ENCODE measurements at places on chromosomes 5 and 9.

GRCh38 chr9:7756088-7756487 lies 43.5 kb downstream of the DMAC1 start:
- DNase-seq: no peak

DNA sequence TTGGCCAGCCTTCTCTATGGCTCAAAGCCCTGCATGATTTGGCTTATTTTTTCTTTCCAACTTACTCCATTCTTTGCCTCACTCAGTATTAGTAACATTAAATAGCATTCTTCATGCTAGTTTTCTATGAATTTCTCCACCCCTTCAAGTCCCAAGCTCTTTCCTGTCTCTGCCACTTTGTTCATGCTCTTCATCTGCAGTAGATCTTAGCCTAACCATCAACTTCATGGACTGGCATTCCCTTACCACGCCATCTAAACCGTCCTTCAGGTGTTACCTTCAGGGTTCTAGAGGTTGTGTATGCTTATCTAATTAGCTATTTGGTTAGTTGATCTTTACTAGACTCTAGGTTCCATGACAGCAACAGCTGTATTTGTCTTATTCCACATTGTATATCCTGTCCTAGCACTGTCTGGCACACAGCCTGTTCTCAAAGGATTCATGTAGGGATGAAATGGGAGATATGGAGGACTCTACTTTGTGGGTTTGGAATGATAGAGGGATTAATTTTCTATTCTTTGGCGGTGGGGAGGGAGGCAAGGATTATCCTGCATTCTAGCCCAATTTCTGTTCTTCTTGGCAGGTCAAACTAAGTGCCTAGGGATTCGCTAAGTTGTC lies 26.4 kb downstream of the TMEM167A start:
- DNase-seq: no peak

DNA sequence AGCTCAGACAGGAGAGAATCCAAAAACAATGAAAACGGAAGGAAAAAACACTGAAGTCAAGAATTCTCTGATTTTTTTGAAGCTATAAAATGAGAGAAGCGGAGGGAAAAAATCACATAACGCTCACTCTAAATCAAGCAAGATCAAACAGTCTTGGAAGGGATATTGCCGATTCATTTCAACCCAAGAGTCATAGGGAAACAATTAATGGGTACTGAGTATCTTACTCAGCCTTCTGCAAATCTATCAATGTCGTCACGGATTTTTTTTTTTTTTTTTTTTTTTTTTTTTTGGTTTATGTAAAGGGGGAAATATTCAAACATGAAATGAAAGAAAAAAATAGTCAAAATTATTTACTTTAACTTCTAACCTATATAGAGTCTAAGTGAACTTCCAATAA lies 9.5 kb downstream of the MEF2C start:
- DNase-seq: no peak

DNA sequence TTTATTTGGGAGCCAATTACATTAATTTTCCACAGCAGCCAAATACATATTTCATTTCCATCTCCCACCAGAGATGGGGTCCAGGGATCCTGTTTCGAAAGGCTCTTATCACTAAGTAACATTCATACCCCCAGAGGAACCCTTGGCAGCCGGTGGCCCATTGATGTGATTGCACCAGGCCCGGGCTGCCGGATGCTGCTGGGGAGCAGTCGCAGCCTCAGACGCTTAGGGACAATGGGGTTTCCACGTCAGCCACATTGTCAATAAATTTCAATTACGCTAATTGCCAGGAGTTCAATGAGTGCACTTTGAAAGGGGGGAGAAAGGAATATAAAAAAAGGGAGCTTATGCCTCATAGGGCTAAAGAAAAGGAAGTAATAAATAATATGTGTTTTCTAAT lies 478.8 kb upstream of the ADAMTS16 start:
- no peak for DNase-seq

DNA sequence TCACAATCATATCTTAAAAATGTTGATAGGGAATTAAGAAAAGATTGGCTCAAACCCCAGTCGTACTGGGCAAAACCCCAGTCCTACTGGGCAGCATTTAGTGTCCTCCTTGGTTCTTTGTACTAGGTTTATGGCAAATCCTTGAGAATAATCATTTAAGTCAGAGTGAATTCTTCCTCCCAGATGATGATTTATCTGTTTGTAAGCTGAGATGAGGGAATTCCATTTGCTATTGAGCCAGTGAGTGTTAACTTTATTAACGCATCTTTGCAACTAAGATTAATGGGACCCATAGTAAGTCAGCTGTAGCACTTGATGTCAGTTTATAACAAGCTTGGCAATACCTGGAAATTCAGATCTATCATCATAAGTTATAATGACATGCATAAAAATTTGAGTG lies 821.8 kb upstream of the DMAC1 start:
- no peak for DNase-seq

DNA sequence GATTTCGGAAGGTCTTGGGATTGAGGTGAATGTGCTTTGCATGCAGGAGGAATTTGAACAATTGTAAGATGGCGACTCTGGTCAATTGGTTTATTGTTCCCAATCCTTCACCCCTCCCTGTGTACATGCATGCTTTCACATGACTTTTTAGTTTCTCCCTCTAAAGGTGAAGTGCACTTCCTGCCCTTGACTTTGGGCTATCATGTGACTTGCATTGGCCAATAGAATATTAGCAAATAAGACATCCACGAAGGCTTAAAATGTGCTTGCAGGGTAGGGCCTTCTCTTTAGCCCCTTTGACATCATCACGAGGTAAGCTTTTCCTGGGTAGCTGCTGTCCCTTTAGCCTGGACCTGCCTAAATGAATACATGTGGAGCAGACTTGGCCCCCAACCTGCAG lies 8.1 kb upstream of the ZBTB43 start:
- DNase-seq: no peak

- no peak for DNase-seq
Observed at GRCh38 chr9:105502276-105502675, 54.4 kb downstream of the FSD1L start.

DNA sequence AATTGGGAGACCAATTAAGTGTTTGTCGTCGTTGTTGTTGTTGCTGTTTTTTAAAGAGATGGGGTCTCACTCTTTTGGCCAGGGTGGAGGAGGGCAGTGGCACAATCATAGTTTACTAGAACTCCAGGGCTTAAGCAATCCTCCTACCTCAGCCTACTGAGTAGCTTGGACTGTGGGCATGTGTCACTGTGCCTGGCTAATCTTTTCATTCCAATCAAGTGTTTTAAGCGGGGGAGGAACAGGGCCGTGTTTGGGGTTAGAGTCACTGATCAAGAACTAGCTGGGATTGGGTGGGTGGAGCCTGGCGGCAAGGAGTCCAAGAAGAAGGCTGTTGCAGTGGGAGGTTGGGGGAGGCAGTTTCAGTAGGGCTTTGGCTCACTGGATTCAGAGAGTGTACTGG lies 13.8 kb downstream of the SNX30 start:
- DNase-seq: no peak

- no peak for DNase-seq
Observed at GRCh38 chr9:128115187-128116103, 12.1 kb downstream of the PTGES2 start.

DNA sequence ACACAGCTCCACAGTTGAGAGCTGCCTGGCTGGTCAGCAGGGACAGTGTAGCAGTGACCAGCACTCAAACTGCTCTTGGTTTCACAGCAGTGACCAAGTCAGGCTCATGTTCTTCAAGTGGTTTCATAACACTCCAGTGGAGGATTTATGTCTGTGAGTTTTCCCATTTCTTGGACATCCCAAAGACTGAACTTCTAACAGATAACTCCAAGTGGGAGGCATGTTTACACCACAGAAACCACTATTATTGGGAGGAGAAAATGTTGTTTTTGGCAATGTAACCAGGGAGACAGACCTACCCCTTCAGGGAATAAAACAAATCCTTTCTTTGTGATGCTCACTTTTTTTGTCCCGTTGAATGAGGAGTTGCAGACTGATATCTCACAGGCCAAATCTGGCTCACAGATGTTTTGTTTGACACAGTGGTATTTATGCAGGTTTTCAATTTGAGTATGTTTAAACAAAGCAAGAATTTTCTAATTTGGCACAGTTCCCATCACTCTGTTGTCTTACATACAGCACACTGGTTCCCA lies 141.5 kb downstream of the RMI1 start:
- DNase-seq: no peak

GRCh38 chr9:135387976-135388375 lies 91.6 kb upstream of the PPP1R26 start:
- DNase-seq: no peak

GRCh38 chr5:143161885-143162540 lies 241.5 kb downstream of the NR3C1 start:
- DNase-seq: no peak

GRCh38 chr5:171524466-171524865 lies 105.0 kb downstream of the FGF18 start:
- peak; percentile 5 for DNase-seq

GRCh38 chr9:37949576-37949975 lies 45.6 kb upstream of the SLC25A51 start:
- DNase-seq: no peak

DNA sequence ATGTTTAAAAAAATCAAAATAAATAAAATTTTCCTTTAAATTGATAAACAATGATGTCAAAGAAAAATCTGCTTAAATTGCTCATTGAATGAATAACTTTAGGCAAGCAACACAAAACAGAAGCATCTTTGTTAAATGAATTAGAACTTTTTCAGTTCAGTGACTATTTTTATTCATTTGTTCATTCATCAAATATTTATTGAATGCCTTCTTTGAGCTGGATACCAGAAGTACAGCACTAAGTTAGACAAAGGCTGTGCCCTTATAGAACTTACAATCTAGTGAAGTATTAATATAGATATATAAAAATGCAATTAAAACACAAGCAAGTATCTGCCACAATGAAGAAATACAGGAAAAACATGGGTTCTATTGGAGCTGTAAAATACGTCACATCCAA lies 10.8 kb downstream of the FNIP1 start:
- no peak for DNase-seq

DNA sequence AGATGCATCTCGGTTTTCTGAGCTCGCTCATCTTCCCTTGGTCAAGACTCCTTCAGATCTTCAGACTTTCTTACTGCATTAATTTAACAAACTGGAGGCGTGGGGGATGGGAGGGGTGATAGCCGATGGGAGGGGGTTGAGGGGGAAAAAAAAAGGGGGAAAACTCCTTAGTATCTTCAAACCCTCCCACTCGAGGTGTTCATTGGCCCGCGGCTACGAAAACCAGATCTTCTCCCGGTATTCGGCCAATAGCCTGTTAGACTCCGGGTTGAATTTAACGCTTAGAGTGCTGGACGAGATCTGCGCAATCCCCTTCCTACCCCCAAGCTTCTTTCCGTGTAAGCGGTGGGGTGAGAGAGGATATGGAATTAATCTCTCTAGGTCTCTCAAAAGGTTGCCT lies 689 bp upstream of the GLRA1 start:
- no peak for DNase-seq

Data from NCI-H1092 treated with DMSO at 0.1 percent for 48 hours (cell line).